Left ventricle myocardium inferior (tissue), 1 donor: ENCODE measurements at places on chromosomes 1 and 21.
A peak's percentile ranks its signal among the peaks of the same experiment; 100 is the strongest.

DNA sequence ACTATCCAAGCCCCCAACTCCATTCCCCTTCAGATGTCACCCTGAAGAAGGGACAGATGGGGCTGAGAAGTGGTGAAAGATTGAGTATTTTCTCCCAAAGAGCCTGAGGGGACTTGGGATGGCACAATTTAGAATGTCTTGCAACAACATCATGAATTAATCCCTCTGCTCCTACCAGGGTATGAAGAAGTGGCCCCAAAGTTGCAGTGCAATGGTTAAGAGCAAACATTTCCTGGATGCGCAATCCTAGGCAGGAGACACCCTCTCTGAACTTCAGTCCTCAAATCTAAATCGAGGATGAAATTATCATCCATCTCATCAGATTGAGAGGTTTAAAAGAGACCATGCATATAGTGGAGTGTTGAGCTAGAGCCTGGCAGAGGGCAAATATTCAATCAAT lies 28.6 kb upstream of the CITED4 start:
- H3K4me1 ChIP-seq = no peaks in the 10 kb centered on the region
- no peak overlapping the region for H3K4me3 ChIP-seq
- no peak overlapping the region for H3K27ac ChIP-seq
- no peaks in the 10 kb centered on the region for H3K27me3 ChIP-seq
- no peak for DNase-seq

- H3K4me3 ChIP-seq = no peak overlapping the region
- peaks cover 53% of the 10 kb centered on the region for H3K36me3 ChIP-seq
- H3K27me3 ChIP-seq = no peaks in the 10 kb centered on the region
- H3K4me1 ChIP-seq = peaks cover 51% of the 10 kb centered on the region
- DNase-seq = no peak
These were observed 20.6 kb upstream of the NBL1 start for GRCh38 chr1:19623523-19623922.

- no peaks in the 10 kb centered on the region for H3K36me3 ChIP-seq
- H3K27ac ChIP-seq = no peak overlapping the region
- no peaks in the 10 kb centered on the region for H3K4me1 ChIP-seq
- no peak overlapping the region for H3K4me3 ChIP-seq
- H3K27me3 ChIP-seq = no peaks in the 10 kb centered on the region
These were observed 832.6 kb upstream of the TMPRSS15 start for GRCh38 chr21:19236209-19236608.

DNA sequence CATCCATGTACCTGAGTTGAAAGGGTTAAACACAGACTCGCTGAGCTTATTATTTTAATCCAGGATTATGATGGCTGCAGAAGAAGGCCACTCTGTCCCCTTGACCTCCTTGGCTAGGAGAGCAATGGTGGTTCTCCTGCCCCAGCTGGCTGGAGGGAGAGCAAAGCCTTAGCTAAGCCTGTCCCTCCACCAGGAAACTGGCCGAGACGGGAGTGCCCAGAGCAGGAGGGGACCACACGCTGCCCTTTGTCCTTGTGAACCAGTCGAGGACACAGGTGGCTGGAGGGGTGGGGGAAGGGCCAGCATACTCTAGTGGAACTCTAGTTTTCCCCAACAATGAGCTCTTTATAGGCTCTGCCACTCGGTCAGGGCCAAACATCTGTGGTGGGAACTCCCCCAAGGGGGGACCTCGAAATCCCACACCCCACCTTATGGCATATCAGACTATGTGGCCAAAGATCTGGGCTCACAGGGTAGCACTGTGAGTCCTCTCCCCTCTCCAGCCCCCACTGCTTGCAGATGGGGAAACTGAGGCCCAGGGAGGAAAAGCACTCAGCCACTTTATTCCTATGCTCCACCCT lies 12.9 kb downstream of the KIAA1614 start:
- no peaks in the 10 kb centered on the region for H3K36me3 ChIP-seq
- peak overlapping the region; percentile 82 for H3K27ac ChIP-seq
- DNase-seq = no peak
- peaks cover 44% of the 10 kb centered on the region for H3K4me1 ChIP-seq
- H3K4me3 ChIP-seq = no peak overlapping the region
- H3K27me3 ChIP-seq = no peaks in the 10 kb centered on the region

- H3K27ac ChIP-seq = no peak overlapping the region
- H3K4me1 ChIP-seq = peaks cover 5% of the 10 kb centered on the region
- no peak for DNase-seq
- peaks cover 69% of the 10 kb centered on the region for H3K27me3 ChIP-seq
These were observed 101.1 kb downstream of the UBIAD1 start for GRCh38 chr1:11373895-11374747.

DNA sequence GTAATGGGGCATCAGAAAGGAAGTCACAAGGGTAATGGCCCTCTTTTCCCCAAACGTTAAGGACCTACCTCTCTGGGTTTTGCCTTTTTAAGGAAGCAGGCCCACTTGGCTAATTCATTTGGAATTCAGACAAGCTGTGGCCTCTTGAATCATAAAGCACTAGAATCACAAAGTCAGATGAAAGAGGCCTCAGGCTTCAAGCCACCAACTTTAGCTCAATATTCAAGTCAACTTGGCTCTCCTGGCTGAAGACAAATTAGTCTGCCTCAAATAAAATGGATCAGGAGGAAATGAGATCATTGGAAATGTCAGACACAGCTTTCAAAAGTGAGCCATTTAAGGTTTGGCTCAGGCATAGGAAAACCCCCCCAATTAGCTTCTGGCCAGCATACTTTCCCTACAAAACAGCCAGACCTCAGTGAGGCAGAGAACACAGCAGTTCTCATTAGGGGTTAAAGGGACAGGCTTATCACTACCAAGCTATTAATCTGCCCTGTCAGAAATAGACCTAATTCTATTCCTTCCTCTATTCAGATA lies 34.3 kb downstream of the SLC35D1 start:
- peak overlapping the region; percentile 63 for H3K27ac ChIP-seq
- no peak for DNase-seq
- H3K4me3 ChIP-seq = no peak overlapping the region
- peaks cover 8% of the 10 kb centered on the region for H3K36me3 ChIP-seq
- H3K27me3 ChIP-seq = no peaks in the 10 kb centered on the region

DNA sequence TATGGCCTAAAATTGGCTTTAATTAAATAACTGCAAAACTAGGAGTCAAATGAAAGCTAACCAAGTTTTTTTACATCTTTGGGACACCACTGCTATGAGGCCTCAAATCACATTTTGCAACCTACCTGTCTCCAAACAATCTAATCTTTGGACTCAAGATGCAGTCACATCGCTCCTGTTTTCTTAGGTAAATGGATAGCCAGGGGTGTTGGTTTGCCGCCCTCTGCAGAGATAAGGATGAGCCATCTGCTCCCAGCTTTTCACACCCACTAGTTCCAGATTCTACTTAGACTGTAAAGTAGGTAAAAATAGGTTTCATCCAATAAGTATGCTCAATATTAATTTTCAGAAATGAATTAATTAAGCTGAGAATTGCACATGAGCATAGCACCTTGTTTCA lies 456.5 kb downstream of the KIF26B start:
- no peak overlapping the region for H3K4me3 ChIP-seq
- H3K27ac ChIP-seq = no peak overlapping the region

DNA sequence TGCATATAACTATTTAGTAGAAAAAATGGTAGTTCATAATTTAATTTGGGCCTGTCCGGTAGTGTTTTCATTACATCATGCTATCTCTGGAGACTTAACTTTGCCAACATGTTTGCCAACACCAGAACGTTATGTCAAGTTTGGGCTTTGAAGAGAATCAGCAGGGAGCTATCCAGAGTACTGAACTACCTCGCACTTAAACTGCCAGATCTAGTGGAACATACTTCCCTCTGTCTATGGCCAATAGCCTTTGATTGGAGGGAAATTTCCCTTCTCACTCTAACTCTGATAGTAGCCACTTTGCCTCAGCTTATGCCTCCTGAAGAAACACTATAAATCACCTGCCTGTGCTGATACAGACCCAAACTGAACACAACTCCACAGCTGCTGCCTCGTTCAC lies 10.0 kb downstream of the LRRC53 start:
- no peak overlapping the region for H3K27ac ChIP-seq
- DNase-seq = no peak
- H3K4me1 ChIP-seq = peaks cover 17% of the 10 kb centered on the region
- no peak overlapping the region for H3K4me3 ChIP-seq
- no peaks in the 10 kb centered on the region for H3K27me3 ChIP-seq

DNA sequence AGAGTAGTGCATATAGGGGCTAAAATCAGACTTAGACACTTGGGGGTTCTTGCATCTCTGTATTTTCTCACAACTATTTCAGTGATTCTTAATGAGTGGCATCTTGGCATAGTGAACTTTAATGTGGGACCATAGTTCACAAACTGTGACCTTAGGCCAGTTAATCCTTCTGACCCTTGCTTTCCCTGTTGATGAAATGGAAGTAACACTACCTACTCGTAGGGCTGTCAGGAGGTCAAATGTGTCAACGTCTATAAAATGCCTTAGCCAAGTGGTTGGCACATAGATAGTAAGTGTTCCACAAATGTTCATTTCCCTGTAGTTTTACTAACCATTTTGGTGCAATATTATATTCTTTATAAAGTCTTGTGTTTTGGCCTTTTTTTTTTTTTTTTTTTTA lies 49.4 kb downstream of the DYRK1A start:
- H3K4me1 ChIP-seq = peaks cover 100% of the 10 kb centered on the region
- H3K27ac ChIP-seq = peak overlapping the region; percentile 59
- DNase-seq = no peak
- no peaks in the 10 kb centered on the region for H3K27me3 ChIP-seq

GRCh38 chr1:56025942-56026341 lies 553.4 kb downstream of the PLPP3 start:
- no peaks in the 10 kb centered on the region for H3K27me3 ChIP-seq
- peaks cover 5% of the 10 kb centered on the region for H3K4me1 ChIP-seq
- H3K27ac ChIP-seq = no peak overlapping the region
- no peak overlapping the region for H3K4me3 ChIP-seq
- H3K36me3 ChIP-seq = no peaks in the 10 kb centered on the region

DNA sequence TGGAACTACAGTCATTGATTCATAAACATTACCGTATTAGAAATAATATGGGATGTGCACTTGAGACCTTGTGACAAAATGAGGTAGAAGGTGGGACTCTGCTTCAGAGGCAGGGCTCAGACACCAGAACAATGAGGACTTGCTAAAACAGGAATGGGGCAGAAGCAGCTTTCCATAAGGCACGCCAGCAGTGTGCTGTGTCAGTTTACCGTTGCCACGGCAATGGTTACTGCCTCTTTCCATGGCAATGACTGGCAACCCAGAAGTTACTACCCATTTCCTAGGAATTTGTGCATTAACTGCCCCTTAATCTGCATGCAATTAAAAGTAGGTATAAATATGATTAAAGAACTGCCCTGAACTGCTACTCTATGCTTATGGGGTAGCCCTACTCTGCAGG lies 169.0 kb downstream of the CHRM3 start:
- H3K27me3 ChIP-seq = no peaks in the 10 kb centered on the region
- no peak for DNase-seq
- no peak overlapping the region for H3K27ac ChIP-seq

DNA sequence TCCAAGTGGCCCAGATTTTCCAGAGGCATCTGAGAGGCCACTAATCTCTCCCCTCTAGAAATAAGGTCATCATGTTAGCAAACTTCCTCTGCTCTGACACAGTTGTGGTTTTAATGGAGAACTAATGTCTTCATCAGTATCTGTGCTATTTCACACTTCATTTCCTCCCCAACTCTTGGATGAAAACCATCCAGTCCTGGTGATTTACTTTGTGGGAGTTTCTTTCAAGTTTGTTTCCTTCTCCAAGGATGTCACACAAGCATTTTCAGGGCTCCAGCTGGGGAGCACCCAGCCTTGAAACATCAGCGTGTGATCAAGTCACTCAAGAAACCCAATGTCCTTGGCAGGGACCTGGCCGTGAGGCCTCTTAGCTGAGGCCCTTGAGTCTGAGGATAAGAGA lies 38.8 kb downstream of the TBX15 start:
- no peak overlapping the region for H3K4me3 ChIP-seq
- no peaks in the 10 kb centered on the region for H3K4me1 ChIP-seq
- DNase-seq = no peak
- H3K27ac ChIP-seq = no peak overlapping the region
- H3K36me3 ChIP-seq = no peaks in the 10 kb centered on the region
- H3K27me3 ChIP-seq = no peaks in the 10 kb centered on the region
